ENCODE measurements at places on chromosomes 5 and 9. TPM values are rescaled to one million over a fixed set of nuclear protein-coding genes. Genes with fewer than 3 reads are reported as not detected.

DDX4 gene
- total RNA-seq, result not detected

PCDHB11 gene
- not detected for total RNA-seq

FCN2 gene
- total RNA-seq, result not detected

ADRA1B gene
- not detected for total RNA-seq

PCA3 gene
- 0.19 TPM for total RNA-seq

SLC34A3 gene
- total RNA-seq, result not detected

PRDM12 gene
- not detected for total RNA-seq

SLC36A2 gene
- not detected for total RNA-seq

DNA sequence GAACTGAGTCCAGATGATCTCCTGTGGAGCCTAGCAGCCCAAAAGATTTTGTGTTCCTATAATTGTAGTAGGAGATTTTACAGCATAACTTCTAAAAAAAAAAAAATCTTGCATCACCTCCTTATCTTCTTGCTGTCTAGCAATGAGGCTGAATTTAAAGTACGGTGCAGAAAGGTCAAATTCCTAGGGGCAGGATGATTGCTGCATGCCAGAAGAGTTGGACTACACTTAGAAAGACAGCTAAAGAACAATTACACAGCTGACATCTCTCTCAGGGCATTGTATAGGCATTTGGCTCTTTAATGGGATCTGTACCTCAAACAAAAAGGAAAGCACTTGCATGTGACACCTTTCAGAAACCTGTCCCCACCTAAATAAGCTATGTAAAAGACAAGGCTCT lies 443.2 kb downstream of the HCN1 start:
- no peak overlapping the region for H3K4me3 ChIP-seq
- H3K36me3 ChIP-seq, result no peaks in the 10 kb centered on the region
- no peak for DNase-seq
- no peaks in the 10 kb centered on the region for H3K4me1 ChIP-seq
- H3K27me3 ChIP-seq, result no peaks in the 10 kb centered on the region

DNA sequence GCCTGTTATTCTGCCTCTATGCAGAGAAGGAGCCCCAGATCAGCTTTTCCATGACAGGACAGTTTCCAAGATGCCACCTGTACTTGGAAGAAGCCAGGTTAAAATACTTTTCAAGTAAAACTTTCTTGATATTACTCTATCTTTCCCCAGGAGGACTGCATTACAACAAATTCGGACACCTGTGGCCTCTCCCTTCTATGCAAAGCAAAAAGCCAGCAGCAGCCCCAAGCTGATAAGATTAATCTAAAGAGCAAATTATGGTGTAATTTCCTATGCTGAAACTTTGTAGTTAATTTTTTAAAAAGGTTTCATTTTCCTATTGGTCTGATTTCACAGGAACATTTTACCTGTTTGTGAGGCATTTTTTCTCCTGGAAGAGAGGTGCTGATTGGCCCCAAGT lies 301 bp upstream of the IL4 start:
- H3K27ac ChIP-seq, result no peak overlapping the region
- H3K27me3 ChIP-seq, result no peaks in the 10 kb centered on the region
- H3K4me3 ChIP-seq, result no peak overlapping the region
- peaks cover 5% of the 10 kb centered on the region for H3K4me1 ChIP-seq
- DNase-seq, result no peak
- H3K36me3 ChIP-seq, result no peaks in the 10 kb centered on the region

DNA sequence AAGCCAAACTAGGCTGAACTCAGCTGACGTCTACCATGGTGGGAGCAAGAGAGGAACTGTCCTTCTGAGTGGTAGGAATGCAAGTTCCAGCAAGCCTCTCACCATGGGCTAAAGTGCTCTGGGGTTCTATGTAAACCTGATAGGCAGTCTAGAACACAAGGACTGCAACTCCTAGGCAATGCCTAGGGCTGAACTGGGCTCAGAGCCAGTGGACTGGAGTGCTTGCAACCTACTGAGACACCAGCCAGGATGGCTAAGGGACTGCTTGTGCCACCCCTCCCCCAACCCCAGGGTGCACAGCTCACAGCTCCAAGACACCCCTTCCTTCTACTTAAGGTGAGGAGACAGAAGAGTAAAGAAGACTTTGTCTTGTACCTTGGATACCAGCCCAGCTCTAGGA lies 12.1 kb upstream of the RCL1 start:
- H3K27me3 ChIP-seq, result no peaks in the 10 kb centered on the region
- no peak for DNase-seq
- H3K27ac ChIP-seq, result no peak overlapping the region
- no peaks in the 10 kb centered on the region for H3K36me3 ChIP-seq

DNA sequence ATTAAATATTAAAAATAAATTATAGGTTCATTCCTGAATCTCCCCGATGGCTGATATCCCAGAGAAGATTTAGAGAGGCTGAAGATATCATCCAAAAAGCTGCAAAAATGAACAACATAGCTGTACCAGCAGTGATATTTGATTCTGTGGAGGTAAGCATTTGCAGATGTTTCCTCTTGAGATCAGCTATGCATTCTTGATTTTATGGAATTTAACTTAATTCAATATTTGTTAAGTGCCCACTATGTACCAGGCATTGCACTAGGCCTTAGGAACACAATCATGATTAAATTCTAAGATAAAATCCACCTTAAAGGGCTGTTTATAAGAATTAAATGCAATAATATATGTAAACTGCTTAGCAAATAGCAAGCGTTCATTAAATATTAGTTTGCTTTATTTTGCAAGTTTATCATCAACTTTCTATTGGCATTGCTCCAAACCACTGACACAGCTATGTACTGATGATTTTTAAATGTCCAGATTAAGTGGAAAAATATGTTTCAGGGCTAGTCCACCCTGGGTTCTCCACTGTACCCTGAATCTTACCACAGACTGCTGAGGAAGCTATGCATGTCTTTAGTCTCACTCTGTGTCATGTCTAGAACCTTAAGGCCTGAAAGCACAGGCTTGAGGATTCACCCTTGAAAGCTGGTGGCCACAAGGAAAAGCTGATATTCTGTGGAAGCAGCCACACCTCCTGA lies 33.2 kb downstream of the SLC22A4 start:
- H3K27ac ChIP-seq, result no peak overlapping the region
- no peaks in the 10 kb centered on the region for H3K4me1 ChIP-seq
- H3K36me3 ChIP-seq, result no peaks in the 10 kb centered on the region
- DNase-seq, result no peak
- H3K4me3 ChIP-seq, result no peak overlapping the region

DNA sequence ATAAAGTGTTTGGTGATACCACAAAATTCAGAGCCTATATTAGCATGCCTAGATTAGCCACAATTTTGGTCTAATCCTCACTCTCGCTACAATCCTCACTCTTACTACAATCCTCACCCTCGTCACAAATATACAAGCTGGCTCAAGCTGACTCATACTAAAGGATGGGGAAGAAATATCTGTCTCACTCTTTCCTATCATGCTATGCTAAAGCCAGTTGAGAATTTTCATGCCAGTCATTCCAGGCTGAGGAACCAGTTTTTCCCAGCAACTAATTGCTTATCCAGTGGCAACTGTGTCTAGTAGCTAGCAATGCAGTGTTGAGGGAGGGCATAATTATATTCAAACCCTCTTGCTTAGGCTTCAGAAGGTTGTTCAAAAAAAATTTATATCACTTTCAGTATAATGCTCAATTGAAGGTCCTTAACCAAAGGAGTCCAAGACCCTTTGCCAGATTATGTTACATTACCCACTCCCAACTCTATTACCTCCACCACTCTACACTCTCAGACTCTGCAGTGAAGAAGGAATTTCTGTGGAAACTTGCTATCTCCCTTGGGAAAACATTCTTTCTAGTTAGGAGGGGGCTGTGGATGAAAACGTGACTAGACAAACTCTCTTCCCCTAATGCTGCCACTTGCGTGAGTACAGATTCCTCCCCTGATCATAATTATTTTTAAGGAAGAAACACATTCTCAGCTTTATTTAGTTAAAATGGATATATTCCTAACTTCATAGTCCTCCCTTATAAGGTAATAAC lies 810.3 kb upstream of the ACO1 start:
- no peaks in the 10 kb centered on the region for H3K27me3 ChIP-seq
- no peak overlapping the region for H3K27ac ChIP-seq
- no peak for DNase-seq
- H3K36me3 ChIP-seq, result no peaks in the 10 kb centered on the region
- H3K4me3 ChIP-seq, result no peak overlapping the region

GRCh38 chr9:21744841-21745240 lies 57.6 kb upstream of the MTAP start:
- H3K4me1 ChIP-seq, result no peaks in the 10 kb centered on the region
- H3K27ac ChIP-seq, result no peak overlapping the region

- no peaks in the 10 kb centered on the region for H3K36me3 ChIP-seq
- peaks cover 20% of the 10 kb centered on the region for H3K4me1 ChIP-seq
- DNase-seq, result no peak
- no peaks in the 10 kb centered on the region for H3K27me3 ChIP-seq
These were observed 39.0 kb upstream of the EXOC3 start for GRCh38 chr5:403995-404394.
